ENCODE measurements at places on chromosomes 5 and 9.

DNA sequence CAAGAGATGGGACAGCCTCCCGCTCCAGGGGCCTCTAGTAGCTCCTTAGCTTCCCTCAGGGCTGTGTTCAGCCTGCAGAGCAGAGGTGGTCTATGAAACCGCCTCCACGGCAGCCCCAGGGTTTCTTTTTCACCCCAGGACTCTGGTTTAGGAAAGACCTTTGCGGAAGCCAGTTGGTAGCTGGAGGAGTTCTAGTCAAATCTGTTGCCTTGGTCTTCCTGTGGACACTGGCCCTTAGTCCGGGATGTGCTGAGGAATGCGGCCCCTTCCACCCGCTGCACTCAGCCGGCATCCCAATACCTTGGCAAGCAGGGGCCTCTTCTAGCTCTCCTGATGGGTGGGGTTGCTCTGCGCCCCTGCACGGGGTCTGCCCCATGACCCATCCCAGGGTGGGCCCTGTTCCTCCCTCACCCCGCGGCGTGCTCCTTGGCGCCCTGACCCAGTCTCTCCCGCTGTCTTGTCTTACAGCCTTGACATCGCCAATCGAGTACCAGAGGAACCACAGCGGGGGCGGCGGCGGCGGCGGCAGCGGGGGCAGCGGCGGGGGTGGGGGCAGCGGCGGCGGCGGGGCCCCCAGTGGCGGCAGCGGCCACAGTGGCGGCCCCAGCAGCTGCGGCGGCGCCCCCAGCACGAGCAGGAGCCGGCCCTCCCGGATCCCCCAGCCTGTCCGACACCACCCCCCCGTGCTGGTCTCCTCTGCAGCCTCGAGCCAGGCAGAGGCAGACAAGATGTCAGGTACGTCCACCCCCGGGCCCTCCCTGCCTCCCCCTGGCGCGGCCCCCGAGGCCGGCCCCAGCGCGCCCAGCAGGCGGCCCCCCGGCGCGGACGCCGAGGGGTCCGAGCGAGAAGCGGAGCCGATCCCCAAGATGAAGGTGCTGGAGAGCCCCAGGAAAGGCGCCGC lies 94.3 kb upstream of the OTULINL start:
- DNase-seq, result no peak

- no peak for DNase-seq
These were observed 53.3 kb downstream of the SETX start for GRCh38 chr9:132301521-132301920.

GRCh38 chr9:85303757-85304134 lies 438.0 kb downstream of the AGTPBP1 start:
- DNase-seq, result no peak

DNA sequence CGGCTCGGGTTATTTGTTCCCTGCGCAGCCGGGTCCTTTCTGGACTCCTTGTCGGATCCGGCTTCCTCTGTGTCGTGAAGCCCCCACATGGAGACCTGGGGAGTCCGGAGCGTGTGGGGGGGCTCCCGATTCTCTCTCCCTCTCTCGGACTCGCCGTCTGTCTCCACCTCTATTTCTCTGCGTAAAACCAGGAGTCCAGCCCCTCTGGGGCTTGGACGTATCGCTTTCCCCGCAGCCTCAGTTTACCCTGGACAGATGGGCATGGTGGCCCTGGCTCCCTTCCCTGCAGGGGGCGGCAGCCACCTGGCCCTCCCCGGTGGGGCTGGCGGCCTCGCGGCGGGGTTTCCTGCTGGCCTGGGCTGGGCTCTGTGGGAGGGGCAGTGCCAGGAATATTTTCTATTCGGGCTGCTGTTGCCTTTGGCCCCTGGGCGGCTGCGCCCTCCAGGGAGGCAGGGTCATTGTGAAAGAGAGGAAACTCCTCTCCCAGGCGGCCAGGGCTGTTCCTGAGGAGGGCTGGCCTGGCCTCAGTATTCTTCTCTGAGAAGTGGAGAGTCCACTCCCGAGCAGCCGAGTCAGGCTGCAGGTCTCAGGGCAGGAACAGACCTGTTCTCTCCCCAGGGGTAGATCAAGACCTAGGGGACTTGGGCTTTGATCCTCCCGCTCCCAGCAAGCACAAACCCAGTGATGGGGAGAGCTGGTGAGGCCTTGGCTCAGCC lies 665 bp downstream of the ASS1 start:
- DNase-seq, result no peak

- no peak for DNase-seq
These were observed 1.2 kb upstream of the GABRA1 start for GRCh38 chr5:161846746-161847145.

DNA sequence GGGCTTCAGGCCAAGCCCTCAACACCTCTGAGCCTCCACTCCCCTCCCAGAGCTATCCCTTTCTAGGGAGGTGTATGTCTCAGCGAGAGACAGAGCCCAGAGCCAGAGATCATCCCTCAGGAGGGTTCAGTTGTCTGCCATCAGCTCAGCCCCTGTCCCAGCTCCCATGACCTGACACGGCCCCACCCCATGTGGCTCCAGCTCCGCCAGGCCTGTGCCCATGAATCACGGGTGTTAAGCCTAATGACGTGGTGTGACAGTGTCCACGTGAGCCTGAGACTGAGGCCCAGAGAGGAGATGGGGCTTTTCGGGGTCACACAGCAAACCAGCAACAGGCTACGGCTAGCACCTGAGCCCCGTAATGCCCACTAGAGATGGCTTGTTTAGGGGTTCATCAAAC lies 60.9 kb upstream of the ORM1 start:
- no peak for DNase-seq

Data from activated T-cell treated with anti-CD3 and anti-CD28 coated beads for 48 hours (primary cell).